ENCODE measurements at places on chromosomes 11 and 22.

GRCh38 chr22:19412478-19412877 is 19.1 kb downstream of the HIRA start:
- DNase-seq = no peak

- DNase-seq = no peak
Measured at GRCh38 chr11:7536100-7536499, 22.3 kb downstream of the PPFIBP2 start.

DNA sequence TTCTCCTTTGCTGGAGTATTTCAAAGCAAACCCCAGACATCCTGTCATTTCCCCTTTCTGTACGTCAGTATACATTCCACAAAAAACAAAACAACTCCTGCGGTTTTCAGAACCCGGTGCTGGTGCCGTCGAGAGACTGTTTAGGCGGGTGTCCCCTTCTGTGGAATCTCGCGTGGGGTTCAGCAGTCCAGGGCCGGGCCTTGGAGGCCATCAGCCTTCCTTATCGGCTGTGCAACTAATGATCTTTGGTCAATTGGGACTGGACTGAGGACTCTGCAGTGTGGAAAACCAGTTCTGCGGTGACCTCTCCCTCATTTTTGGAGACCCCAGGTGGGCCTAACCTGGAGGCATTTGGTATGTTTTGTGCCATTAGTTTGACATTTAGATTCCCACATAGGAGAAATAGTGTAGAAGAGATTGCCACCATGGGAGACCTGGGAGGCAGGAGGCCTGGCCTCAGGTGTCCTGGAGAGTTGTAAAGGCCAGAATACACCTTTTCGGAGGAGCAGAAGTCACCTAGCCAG is 84.4 kb downstream of the TBC1D22A start:
- no peak for DNase-seq

- peak; percentile 55 for DNase-seq
Measured at GRCh38 chr11:129280027-129280811, 88.1 kb upstream of the ARHGAP32 start.

DNA sequence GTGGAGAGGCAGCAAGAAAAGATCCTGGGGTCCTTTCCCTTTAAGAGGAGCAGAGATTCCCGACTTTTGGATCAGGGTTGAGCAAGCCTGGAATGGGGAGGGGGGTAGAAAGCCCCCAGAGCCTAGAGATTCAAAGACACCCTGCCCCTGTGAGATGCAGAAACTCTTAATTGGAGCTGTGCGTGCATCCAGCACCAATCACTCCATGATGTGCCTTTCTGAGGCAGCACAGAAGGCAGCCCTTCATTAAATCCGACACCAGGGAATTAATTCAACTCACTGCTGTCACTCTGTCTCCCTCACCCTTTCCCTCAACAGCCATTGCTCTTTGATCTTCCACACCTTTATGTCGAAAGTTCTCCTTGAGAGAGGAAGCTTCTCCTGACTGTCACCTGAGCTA is 43.0 kb downstream of the DSCAML1 start:
- DNase-seq = no peak
